ENCODE measurements at places on chromosomes 1 and 21.
A peak's percentile ranks its signal among the peaks of the same experiment; 100 is the strongest.

DNA sequence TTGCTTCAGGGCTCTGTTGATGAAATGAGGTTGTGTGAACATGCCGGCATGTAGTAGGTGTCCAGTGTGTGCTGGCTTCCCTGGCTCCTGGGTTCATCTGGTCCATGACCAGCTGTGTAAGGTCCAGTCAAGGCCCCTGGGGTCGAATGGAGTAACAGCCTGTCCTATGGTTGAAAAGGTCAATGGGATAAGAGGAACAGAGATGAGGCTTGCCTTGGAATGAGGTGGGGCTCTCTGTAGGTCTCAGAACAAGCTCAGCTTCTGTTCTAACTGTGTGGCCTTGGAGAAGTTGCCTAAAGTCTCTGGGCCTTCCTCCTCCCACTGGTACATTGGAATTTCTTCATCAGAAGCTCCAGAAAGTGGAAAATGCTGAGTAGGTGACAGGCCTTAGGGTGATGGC is 26.6 kb downstream of the RPS6KA1 start:
- DNase-seq: no peak

GRCh38 chr1:189657715-189658114 is 819.9 kb downstream of the BRINP3 start:
- DNase-seq: no peak

DNA sequence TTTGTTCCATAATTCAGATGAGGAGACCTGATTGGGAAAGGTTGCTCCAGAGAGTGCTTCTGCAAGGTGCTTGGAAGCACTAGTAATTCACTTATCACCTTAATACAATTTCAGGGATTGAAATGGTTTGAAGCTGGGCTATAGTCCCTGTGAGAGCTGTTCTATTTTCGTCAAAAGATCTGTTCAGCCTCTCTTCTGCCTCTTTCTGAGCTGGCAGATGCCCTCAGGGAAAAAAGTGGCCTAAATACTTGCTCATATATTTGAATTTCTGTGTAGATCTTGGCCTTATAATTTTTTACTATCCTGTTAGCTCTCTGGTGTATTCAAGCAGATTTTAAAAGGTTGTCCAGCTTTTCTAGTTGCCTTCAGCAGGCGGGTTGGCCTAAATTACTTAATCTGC is 22.3 kb downstream of the C1orf146 start:
- no peak for DNase-seq

- DNase-seq: peak; percentile 71
These were observed 27.5 kb downstream of the PRMT2 start for GRCh38 chr21:46662765-46663500.

GRCh38 chr1:184050636-184051035 is 894 bp upstream of the TSEN15 start:
- peak; percentile 27 for DNase-seq

GRCh38 chr1:53615101-53615500 is 123.9 kb downstream of the GLIS1 start:
- DNase-seq: peak; percentile 17

- DNase-seq: no peak
These were observed 48.0 kb downstream of the TRIM33 start for GRCh38 chr1:114462963-114463362.

GRCh38 chr1:11676386-11677103 is 4.4 kb downstream of the MAD2L2 start:
- peak; percentile 84 for DNase-seq

DNA sequence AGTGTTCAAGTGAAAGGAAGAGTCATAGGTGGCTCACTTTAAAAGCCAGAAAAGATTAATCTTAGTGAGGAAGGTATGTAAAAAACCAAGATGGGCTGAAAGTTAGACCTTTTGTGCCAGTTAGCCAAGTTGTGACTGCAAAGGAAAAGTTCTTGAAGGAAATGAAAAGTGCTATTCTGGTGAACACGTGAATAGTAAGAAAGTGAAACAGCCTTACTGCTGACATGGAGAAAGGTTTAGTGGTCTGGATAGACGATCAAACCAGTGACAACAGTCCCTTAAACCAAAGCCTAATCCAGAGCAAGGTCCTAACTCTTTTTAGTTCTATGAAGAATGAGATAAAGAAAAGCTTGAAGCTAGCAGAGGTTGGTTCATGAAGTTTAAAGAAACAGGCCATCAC is 106.4 kb downstream of the CTH start:
- no peak for DNase-seq

- no peak for DNase-seq
These were observed 18.2 kb upstream of the MSTO1 start for GRCh38 chr1:155591770-155592169.

DNA sequence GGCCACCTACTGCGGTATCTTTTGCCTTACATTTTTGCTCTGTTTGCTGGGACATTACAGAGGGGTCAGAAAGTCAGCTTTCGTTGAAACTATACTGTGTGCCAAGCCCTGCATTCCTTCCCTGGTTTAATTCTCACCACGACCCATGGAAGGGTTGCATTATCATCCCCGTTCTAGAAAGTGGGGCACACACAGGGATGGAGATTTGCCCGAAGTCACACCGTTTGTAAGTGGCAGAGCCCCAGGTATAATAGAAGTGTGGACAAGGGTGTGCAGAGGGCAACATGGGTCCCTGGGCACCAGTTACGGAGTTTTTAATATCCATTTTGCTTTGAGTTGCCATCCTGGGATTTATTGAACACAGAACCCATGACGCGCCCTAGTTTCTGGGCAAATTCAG is 11.8 kb downstream of the DMRTB1 start:
- DNase-seq: peak; percentile 71

- DNase-seq: no peak
These were observed 6.4 kb downstream of the CD58 start for GRCh38 chr1:116564426-116564825.

GRCh38 chr21:37587203-37587602 is 220.6 kb downstream of the DYRK1A start:
- DNase-seq: no peak

DNA sequence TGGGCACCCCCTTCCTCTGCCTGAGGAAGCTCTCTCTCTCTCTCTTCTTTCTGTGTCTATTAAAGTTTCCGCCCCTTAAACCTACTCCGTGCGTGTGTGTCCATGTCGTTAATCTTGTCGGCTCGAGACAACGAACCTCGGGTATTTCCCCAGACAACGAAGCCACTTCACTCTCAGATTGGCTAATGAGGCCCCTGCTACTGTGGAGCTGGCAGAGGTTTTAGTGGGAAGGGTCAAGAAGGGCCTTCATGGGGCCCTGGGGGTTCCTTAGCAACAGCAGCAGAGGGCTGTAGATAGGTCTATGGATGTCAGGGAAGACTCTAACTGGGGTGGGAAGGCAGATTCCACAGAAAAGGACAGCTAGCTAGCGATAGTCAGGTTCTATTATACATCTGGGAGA is 239.8 kb upstream of the RAB4A start:
- peak; percentile 79 for DNase-seq

DNA sequence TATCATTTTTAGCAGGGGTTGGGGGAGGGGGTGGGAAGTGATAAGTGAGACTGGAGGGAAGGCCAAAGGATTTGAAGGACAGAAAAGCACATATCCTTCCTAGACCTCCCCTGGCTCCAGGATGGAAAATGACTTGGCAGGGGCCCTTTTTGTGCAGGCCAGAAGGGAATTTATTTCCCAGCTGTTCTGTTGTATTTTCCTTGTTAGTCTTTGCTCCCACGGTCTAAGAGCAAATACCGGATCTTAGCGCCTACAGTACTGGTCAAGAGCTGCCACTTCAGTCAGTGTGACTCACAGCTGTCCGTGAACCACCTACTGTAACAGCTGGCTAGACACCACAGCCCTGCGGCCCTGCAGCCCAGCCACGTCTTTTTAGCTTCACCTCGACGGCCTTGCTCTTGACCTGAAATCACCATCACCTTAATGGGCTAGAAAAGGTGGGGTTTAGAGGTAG is 51.0 kb upstream of the ERRFI1 start:
- DNase-seq: peak; percentile 88

DNA sequence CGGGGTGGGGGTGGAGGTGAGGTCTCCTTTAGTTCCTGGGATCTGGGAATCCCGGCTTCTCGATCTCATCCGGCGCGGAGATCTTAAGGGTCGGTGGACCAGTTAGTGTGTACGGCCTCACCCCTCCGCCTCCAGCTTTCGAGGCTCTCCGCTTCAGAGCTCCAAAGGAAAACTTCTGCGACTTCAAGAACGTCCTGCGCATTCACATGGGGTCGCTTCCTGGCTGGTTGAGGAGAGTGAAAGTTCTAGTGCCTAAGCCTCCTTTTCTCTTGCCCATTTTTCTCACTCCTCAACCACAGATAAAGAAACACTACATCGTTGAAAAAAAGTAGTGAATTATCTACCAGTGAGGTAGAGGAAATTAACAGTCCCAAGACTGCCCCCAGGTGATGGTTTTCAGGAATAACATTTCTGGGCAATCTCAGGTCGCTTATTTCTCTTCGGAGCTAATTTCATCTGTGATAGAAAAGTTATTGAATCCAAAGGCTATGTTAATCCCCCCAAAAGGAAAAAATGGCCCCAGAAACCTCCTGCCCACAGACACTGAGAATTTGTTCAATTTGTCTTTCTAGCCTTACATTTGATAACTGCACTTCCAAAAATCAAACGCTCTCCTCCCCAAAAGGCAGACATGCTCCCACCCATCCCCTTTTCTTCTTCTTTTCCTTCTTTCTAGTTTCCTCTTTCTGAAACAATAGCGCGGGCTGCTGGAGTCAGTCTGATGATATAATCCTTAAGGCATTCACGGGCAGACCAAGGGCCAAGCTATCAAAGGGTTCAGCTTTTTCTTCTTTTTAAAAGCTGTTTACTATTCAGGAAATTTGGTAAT is 20.6 kb upstream of the TBX15 start:
- peak; percentile 95 for DNase-seq

DNA sequence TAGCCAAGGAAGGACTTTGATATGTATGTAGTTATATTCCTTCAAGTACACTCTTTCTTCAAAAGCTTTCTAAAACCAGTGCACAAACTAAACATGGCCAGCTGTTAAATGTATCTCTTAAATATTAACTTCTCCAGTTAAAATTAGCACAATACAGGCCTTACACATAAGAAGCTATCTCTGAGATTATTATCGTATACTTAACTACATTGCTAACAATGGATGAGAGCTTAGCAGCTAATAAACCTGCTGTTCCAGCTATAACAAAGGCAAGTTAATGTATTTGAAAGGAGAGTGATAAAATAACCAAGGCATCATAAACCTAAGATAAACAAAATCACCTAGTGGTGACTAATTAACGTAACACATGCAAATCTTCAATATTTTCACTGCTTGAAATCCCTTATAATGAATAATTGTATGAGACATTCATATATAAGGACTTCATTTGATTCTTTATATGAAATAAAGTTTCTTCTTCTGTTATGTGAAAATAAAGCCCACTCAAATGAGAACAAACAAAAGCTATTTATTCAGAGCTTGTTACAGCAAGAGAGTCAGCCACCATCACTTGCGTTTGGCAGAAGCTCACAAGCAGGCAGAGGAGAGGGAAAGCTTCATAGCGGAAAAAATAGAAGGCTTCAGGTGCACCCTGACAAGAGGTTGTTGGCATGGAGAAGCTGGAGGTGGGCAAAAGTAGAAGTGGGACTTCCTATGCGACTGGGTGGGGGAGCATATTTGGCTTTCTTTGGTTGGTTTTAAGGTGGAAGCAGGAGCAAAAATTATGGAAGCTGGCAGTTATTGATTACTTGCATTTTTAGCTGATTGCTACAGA is 274.1 kb upstream of the CHRM3 start:
- no peak for DNase-seq

- no peak for DNase-seq
These were observed 3.9 kb downstream of the OR2B11 start for GRCh38 chr1:247453997-247454396.

DNA sequence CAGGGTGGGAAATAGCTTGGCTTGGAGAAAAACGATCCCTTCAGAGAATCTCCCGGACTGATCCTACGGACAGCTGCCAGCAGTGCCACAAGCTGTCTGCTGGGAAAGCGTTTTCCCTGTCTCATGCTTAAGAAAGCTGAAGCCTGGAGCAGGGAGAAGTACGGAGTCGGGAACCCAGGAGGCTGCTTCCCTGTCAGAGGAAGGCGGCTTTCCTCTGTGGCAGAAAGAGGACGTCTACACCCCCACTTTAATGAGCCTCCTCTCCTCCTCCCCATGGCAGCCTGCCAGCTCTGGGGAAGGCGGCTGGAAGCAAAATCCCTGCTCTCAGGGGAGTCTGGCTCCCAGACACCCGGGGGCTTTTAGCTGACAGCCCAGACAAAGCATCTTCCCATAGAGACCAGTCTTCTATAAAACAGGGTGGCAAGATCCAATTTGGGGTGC is 7.3 kb downstream of the KIF21B start:
- DNase-seq: peak; percentile 95

- no peak for DNase-seq
These were observed 19.8 kb downstream of the SERINC2 start for GRCh38 chr1:31432592-31433395.

DNA sequence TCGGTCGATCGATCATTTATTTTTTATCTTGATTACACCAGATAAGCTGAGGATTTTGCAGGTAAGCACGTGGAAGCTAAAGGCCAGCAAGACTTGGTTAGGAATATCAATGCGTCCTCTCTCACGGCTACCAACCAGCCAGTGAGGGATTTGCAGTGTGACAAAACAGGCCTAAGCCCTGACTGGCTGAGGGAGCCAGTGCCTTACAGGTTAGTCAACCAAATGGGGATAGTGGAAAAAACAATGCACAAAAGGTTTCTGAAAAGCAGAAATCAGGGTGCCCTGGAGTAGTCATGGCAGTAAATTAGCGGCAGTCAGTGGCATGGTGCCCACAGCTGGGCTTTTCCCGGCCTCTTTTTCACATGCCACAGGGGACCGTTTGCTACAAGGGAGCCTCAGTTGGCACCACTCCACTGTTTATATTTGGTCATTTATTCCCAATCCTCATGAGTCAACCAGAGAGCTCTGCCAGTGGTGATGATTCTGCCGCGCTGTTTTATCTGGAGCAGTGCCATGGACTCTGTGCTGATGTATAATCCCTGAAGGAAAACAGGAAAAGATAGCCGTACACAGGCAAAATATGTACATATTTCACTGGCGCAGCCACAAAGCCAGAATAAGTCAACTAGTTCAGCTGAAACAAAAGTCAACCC is 167.6 kb downstream of the RHOU start:
- peak; percentile 86 for DNase-seq

DNA sequence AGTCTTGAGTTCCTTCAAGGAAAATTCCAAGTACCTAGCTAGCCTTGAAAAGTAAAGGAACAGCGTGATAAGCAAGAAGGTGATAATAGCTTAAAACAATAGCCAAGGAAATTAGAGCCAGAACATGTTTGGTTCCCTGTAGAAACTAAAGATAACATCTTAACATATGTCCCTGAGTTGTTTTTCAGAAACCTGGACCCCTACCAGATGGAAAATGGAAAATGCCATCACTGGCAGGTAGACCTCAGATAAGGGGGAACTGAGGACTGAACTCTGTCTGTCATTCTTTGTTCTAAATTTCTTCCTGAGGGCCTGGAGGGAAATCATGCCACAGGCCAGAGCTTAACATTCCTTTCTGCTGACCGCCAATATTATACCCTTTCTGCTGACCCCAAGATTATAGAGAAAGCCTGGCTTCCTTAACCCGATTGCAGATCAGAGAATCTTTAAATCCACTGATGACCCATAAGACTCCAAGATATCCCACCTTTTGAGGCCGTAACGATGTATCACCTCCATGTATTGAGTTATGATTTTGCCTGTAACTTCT is 23.4 kb downstream of the CNIH3 start:
- no peak for DNase-seq
